ENCODE measurements at places on chromosomes 7 and 10. TPM values are rescaled to one million over a fixed set of nuclear protein-coding genes. Genes with fewer than 3 reads are reported as not detected.
A peak's percentile ranks its signal among the peaks of the same experiment; 100 is the strongest.

DNA sequence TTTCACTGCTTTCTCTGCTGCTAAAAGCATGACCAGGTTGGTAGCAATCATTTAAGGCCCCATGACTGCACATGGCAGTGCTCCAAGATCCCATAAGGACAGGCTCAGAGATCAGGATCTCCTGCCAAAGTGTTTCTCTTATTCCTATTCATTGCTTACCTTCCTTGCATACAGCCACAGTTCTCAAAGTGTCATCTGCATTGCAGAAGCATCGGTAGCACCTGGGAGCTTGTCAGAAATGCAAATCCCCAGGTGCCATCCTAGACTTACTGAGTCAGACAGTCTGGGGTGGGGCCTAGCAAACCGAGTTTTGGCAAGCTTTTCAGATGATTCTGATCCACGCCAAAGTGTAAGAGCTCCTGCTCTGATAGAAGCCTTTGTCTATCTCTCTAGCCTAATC is 489.0 kb upstream of the AUTS2 start:
- H3K36me3 ChIP-seq, result no peaks in the 10 kb centered on the region
- H3K27me3 ChIP-seq, result peaks cover 14% of the 10 kb centered on the region
- no peak for DNase-seq

DNA sequence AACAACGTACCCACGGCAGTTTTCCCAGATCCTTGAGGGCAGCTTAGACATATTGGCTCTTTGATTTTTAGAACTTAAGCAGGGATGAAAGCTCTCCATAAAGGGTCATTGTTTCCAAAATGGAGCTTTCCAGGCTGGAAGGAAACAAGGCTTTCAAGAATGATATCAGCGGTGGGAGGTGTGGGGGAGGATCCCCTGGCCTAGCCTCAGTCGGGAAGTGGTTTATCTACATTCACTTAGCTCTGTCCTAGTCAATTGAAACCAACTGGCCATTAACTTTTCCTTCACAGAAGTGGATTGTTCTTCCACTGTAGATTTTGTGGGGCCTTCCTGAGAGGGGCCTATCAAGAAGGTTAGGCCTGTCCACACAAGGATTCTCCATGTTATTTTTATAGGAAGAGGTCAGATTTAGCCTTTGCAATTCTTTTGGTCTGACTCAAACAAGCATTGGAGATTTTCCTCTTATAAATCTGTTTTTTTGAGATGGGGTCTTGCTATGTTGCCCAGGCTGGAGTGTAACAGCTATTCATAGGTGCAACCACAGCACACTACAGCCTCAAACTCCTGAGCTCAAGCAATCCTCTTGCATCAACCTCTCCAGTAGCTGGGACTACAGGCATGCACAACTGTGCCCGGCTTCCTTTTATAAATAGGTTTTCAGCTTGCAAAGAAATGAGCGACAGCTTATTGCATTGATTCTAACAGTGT is 343.5 kb downstream of the LRMDA start:
- peak overlapping the region; percentile 39 for H3K27ac ChIP-seq
- DNase-seq, result no peak
- H3K4me1 ChIP-seq, result peaks cover 38% of the 10 kb centered on the region
- H3K36me3 ChIP-seq, result no peaks in the 10 kb centered on the region
- H3K4me3 ChIP-seq, result no peak overlapping the region

DNA sequence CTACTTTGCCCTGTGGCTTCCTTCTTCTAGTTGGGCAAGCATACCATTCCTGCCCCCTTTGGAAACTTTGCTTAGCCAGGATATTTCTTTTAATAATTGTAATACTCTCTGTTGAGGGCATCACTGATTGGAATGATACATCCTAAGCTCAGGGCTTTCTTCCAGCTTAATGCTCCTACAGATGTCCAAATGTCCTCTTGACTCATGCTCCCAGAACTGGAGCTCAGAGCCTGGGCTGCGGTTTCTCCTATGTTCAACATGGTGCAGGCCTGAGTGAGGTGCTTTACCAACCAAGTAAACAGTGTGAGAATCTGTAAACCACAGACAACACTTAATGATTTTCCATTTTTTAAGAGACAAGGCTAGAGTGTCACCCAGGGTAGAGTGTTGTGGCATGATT is 108.6 kb downstream of the LRRC4 start:
- H3K36me3 ChIP-seq, result no peaks in the 10 kb centered on the region
- no peak overlapping the region for H3K4me3 ChIP-seq
- H3K27ac ChIP-seq, result no peak overlapping the region
- DNase-seq, result no peak

- peaks cover under 1% of the 10 kb centered on the region for H3K36me3 ChIP-seq
- no peak for DNase-seq
- peak overlapping the region; percentile 39 for H3K27ac ChIP-seq
- peaks cover 30% of the 10 kb centered on the region for H3K4me1 ChIP-seq
- no peak overlapping the region for H3K4me3 ChIP-seq
These were observed 34.5 kb downstream of the EZH2 start for GRCh38 chr7:148849393-148850098.

- no peaks in the 10 kb centered on the region for H3K36me3 ChIP-seq
- no peak for DNase-seq
- H3K27me3 ChIP-seq, result no peaks in the 10 kb centered on the region
- peak overlapping the region; percentile 26 for H3K27ac ChIP-seq
These were observed 80.5 kb upstream of the TAS2R16 start for GRCh38 chr7:123075838-123076467.

GRCh38 chr7:150994838-150995510 is 4.2 kb downstream of the NOS3 start:
- H3K4me3 ChIP-seq, result no peak overlapping the region
- H3K27ac ChIP-seq, result no peak overlapping the region
- DNase-seq, result no peak
- no peaks in the 10 kb centered on the region for H3K4me1 ChIP-seq
- H3K27me3 ChIP-seq, result peaks cover 12% of the 10 kb centered on the region

DNA sequence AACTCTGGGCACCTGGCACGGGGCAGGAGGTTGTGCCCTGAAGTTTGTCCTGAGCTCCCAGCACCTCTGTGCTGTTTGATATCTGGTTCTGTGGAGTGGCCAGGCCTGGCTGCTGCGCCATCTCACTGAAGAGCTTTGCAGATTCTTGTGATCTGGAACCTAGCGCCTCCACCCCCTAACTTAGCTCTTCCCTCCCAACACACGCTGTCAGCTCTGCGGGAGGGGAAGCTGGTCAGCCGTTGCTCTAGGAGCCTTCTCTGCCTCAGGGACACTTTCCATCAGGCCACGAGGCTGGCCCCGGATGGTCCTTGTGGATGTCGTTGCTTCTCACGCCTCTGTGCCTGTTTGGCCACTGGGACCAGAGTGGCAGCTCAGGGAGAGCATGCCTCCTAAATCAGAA is 213.2 kb downstream of the CCDC3 start:
- no peak for DNase-seq
- peaks cover 2% of the 10 kb centered on the region for H3K27me3 ChIP-seq
- H3K36me3 ChIP-seq, result no peaks in the 10 kb centered on the region
- no peak overlapping the region for H3K27ac ChIP-seq
- no peak overlapping the region for H3K4me3 ChIP-seq
- H3K4me1 ChIP-seq, result peaks cover 4% of the 10 kb centered on the region

GRCh38 chr10:76009531-76009930 is 578.1 kb downstream of the LRMDA start:
- DNase-seq, result no peak
- H3K4me3 ChIP-seq, result no peak overlapping the region
- peaks cover 30% of the 10 kb centered on the region for H3K27me3 ChIP-seq
- H3K4me1 ChIP-seq, result peaks cover 9% of the 10 kb centered on the region
- H3K27ac ChIP-seq, result no peak overlapping the region

- no peak overlapping the region for H3K27ac ChIP-seq
- no peak for DNase-seq
- no peak overlapping the region for H3K4me3 ChIP-seq
- H3K4me1 ChIP-seq, result peaks cover 2% of the 10 kb centered on the region
- H3K36me3 ChIP-seq, result no peaks in the 10 kb centered on the region
- H3K27me3 ChIP-seq, result no peaks in the 10 kb centered on the region
These were observed 28.4 kb downstream of the MBL2 start for GRCh38 chr10:52744057-52744805.

- no peak for DNase-seq
These were observed 79.6 kb upstream of the FGFR2 start for GRCh38 chr10:121677880-121678279.

DNA sequence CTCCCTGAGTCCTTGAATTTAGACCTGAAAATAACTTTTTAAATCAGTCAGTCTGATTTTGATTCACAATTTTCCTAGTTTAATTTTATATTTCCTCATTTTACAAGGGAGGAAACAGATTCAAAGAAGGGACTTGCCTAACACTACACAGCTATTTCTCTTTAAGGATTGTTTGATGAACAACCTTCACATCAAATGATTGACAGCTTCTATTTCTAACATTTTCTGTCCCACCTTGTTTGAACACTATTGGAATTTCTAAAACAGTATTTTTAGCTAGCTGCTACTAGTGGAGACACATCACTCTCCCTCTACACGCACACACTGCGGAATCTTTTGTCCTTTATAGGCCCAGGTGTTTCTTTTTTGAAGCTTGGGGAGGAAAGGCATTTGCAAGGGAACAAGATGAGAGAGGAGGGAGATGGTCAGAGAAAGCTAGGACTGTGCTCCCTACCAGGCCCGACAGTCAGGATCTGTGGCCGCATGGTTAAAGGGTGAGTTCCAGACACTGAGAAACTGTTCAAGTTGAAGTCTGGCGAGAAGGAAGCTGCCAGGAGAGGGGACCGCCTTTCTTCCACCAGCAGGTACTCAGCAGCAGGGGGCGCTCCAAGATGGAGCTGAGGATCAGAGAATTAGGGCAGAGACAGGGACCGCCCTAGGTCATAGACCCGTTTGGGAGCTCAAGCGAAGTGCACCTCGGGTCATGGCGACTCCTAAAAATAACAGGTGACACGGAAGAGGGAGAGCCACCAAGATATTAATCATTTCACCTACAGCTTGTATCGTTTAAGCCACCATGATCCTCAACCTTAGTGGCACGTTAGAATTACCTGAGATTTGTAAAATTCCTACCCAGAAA is 49.7 kb downstream of the DNAJC12 start:
- no peaks in the 10 kb centered on the region for H3K36me3 ChIP-seq
- DNase-seq, result peak; percentile 17
- H3K4me1 ChIP-seq, result peaks cover under 1% of the 10 kb centered on the region
- no peak overlapping the region for H3K4me3 ChIP-seq
- no peak overlapping the region for H3K27ac ChIP-seq

HDAC9 gene
- 3.6 TPM for total RNA-seq

MYL10 gene
- total RNA-seq, result not detected

CDK14 gene
- total RNA-seq, result 117 TPM

TMEM225B gene
- 1.4 TPM for total RNA-seq

HACD1 gene
- total RNA-seq, result 15.9 TPM

ARID5B gene
- 22.5 TPM for total RNA-seq

LRRN3 gene
- 1.7 TPM for total RNA-seq

ICA1 gene
- total RNA-seq, result 61.7 TPM

H2BK1 gene
- total RNA-seq, result not detected

SPDYE5 gene
- total RNA-seq, result not detected

MSMB gene
- total RNA-seq, result not detected
